ENCODE measurements at places on chromosomes 2 and 18.

DNA sequence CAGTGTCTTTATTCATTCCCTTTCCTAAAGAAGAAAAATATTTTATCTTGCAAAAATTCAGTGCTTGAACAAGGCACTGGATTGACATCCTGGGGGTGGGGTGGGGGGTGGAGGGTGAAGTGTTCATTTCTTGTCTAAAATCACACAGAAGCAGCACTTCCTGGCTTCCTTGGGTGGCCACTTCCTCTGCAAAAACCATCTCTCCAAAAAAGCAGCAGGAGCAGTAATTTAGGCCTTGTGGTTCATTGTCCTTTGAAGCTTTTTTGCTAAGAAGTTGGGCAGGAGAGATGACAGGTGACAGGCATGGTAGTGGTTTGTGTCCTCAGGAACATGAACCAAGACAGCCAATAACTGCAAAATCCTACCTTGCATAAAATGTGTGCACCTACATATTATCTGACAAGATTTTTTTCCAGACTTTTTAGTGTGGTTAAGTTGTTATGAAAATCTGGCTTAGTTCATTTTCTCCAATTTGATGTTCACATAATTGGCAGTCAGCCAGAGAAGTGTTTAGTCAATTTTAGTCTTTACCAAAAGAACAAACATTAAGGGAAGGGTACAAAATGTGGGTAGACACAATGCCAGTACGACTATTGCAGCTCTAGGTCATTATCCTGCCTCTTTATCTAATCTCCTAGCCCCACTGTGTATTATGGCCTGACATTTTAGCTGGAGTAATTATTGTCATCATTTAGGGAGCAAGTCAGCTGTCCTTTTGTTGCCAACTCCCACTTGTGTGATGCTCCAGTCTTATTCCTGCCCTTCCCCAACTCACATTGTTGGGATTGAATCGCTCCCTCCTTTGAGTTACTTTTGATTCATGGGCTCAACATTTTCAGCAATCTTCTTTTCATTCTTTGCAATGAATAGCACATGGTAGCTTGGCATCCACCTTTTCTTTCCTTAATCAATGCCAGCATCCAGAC, 177.2 kb downstream of the MYO3B start:
- DNase-seq: no peak

- DNase-seq: no peak
Measured at GRCh38 chr18:43751203-43751602, 473.9 kb upstream of the SYT4 start.

- no peak for DNase-seq
Measured at GRCh38 chr2:236014408-236015131, 153.6 kb downstream of the GBX2 start.

- DNase-seq: no peak
Measured at GRCh38 chr2:216698895-216699294, 3.5 kb upstream of the IGFBP5 start.

GRCh38 chr2:222576171-222577081, 79.5 kb downstream of the FARSB start:
- DNase-seq: no peak

DNA sequence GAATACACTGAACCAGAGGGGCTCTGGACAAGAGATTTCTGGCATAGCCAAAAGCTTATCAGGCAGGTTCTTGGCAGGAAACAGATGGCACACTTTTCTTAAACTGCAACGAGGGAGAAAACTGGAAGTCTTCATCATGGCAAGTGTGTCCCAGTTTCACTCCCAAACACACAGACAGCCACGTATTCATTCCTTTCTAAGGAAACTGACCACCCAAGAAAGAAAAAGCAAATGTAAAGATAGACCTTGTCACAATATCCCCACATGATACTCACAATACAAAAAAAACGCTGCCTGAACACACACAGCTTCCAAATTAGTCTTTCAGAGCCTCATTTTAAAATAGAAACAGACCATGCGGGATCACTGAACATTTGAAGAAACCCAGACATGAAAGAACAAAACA, 40.6 kb upstream of the RTTN start:
- DNase-seq: no peak

DNA sequence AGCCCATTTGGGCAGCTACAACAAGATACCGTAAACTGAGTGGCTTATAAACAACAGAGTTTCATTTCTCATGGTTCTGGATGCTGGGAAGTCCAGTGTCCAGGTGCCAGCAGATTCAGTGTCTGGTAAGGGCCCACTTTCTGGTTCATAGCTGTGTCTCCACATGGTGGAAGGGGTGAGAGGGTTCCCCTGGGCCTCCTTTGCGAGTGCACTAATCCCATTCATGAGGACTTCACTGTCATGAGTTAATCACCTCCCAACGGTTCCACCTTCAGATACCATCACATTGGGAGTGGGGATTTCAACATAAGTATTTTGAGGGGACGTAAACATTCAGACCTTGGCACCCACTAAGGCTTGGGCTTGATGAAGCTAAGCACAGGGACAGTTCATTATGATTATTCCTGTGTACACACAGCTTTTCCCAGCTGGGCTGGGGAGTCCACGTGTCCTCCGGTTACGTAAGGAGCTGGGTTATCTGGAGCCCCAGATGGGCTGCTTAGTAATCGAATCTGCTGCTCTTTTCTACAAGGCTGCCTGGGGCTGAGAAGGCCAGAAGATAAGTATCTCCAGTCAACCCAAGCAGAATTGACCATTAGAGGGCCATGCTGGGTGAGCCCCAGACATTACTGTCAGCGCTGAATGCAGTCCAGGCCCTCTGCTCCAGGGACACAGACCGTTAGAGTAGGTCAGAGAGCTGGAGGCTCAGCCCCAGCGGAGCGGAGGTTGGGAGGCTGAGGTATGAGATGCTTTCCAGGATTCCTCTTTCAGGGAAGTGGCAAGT, 42.7 kb downstream of the EPAS1 start:
- no peak for DNase-seq

DNA sequence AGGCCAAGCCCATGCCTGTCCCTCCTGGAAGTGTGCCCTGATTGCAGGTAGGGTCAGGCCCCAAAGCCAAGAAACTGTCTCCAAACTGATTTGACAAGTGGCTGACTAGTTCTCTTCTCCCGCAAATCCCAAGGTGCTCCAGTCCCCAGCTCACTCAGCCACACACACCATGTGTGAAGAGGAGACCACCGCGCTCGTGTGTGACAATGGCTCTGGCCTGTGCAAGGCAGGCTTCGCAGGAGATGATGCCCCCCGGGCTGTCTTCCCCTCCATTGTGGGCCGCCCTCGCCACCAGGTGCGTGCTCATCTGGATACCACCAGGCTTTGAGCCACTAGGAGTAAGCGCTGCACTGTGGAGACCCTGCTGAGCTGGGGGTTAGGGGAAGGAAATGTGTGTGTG, 8.3 kb downstream of the ACTG2 start:
- no peak for DNase-seq

GRCh38 chr2:6880200-6880733, 2.7 kb downstream of the RSAD2 start:
- no peak for DNase-seq
